SIG-M5 (cell line): ENCODE measurements at places on chromosomes 16 and 17.

DNA sequence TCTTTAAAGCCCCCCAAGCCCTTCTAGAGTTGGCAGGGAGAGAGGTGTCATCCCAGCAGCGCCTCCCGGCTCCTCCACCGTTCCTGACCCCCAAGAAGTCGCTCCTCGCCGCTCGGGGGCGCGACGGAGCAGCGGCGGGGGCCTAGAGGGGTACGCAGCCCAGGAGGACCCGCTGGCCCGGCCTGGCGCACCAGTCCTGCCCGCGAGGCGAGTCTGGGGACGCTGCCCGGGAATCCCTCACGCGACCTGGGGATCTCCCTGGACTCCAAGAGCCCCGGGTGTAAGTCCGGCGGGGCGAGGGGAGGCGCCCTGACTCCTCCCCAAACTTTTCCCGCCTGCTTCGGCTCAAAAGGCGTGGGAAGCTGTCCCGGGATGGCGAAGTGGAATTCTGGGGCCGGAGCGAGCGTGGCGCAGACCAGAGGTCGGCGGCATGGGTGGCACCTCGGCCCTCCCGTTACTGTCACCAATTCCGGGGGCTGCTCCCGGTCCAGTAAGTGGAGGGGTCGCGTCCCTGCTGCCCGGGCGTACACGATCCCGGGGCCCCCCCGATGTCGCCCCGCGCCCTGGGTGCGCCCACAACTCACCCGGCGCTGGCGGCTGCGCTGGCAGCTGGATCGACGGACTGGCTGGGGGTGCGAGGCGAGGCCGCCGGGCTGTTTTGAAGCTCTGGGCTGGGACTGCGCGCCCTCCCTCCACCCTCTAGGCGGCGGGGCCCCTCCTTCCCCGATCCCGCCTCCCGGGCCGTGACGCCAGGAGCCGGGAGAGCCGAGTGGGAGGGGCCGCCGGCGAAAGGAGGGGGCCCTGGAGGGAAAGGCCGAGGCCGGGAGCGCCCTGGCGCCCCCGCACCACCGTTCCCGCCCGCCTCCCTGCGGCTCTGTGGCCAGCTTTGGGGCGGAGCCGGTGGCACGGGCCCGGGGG, at the start of gene EMP2:
EMP2 (minus strand) TSS at position 634 of the 918 bp plus-strand sequence. CDS start 32,981 bp downstream, outside the sequence.
- DNase-seq = no peak

GRCh38 chr17:60330731-60331130, 61.2 kb downstream of the USP32 start:
- no peak for DNase-seq

- no peak for DNase-seq
These were observed 215.3 kb downstream of the C16orf78 start for GRCh38 chr16:49588729-49589384.

DNA sequence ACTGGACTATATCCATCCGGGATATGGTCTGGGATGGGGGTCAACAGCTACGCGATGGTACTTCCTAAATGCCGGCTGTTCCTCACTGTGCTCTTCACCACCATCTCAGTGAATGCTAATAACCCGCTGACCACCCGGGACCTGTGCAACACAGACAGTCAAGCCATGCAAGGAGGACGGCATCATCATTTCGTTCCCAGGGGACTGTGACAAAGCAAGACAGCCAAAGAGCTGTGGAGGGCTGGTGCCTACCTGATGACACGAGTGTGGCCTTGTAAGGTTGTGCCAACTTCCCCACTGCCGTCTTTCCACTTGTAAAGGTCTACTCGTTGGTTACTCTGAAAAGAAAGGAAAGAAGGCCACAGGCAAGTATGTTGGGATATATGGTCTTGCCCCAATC, 33.7 kb downstream of the WDR59 start:
- no peak for DNase-seq

DNA sequence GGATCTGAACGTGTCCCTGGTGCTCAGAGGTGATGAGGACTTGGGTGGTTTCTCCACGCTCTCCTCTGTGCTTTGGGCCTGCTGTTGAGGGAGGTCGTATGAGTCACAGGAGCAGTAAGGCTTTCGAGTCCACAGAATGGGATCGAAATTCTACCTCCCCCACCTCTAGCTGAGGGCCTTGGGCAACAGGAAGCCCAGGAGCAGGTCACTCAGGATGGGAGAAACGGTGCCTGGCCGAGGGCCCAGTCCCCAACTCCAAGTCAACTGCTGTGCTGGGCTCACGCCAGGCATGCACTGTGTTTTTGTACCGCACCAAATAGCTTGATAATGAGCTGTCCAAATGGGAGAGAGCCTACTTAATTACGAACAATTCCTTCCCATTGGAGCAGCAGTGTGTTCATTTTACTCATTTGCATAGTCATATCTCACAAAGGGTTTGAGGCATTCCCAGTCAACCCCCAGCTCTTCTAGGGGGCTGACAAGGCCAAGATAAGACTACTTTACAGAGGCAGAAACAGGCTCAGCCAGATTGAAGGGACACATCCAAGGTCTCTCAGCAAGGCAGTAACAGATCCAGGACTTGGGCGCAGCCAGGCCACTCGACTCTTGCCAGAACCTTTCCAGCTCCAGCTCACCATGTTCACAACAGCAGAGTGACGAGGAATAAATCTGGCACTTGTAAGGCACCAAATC, 53.6 kb downstream of the WNT3 start:
- no peak for DNase-seq

GRCh38 chr17:2981325-2981724, 82.1 kb downstream of the OR1D5 start:
- no peak for DNase-seq

DNA sequence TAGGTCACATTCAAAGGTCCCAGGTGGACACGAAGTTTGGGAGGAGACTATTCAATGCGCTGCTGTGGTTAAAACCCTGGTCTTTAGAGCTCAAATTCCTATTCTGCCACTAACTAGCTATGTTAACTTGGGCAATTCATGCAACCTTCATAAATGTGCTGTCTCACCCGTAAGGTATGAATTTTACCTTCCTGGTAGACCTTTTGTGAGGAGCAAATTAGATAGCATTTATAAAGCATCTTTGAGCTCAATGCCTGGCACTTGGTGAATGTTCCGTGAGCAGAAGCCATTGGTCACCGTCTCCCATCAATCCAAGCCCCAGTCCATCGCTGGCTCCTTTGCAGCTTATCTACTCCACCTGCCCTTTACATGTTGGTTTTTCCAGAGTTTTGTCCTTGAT, 16.6 kb downstream of the CHD9NB start:
- DNase-seq = no peak

DNA sequence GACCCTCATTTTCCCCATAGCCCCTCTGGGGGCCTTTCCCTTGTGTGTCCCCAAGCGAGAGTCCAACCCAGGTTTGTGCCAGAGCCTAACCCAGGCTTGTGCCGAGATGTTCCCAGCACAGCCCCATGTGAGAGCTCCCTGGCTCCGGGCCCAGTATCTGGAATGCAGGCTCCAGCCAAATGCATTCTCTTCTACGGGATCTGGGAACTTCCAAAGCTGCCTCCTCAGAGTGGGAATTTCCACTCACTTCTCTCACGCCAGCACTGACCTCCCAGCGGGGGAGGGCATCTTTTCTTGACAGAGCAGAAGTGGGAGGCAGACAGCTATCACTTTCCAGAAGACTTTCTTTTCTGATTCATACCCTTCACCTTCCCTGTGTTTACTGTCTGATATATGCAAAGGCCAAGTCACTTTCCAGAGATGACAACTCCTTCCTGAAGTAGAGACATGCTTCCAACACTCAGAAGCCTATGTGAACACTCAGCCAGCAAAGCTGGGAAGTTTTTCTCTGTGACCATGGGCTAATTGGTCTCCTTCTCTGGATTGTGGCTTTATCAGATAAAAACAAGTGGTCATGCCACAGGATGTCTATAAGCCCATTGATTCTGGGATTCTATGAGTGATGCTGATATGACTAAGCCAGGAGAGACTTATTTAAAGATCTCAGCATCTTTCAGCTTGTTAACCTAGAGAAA, 2.5 kb upstream of the CCL2 start:
- DNase-seq = no peak

GRCh38 chr17:68349157-68349556, 57.9 kb downstream of the ARSG start:
- DNase-seq = no peak

GRCh38 chr16:79261481-79261940, 339.0 kb downstream of the MAF start:
- no peak for DNase-seq

DNA sequence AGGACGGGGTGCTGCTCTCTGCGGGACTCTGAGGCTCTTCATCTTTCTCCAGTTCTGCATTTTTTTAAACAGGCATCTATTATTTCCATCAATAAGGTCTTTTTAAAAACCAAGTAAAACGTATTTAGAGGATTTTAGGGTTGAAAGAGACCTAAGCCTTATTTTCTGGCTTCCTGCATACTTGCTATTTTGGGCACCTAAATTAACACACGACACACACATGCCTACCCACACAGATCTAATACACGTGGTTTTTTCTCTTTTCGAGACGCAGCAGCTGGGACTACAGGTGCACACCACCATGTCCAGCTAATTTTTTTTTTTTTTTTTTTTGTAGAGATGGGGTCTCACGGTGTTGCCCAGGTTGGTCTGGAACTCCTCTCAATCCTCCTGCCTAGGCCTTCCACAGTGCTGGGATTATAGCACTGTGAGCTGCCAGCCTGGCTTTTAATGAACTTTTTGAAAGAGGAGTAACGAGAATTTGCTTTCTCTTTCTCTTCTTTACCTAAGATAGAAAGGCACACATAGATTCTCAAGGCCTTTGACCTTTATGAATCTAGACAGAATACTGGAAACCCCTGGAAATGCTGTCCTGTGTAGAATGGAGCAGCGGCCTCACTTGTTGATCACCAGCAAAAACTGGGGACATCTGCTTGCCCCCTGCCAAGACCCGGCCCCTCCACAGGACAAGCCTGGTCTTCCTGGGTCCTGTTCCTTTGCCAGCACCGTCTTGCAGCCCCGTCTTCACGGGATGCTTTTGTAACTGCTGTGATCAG, 13.8 kb downstream of the DNAAF8 start:
- no peak for DNase-seq

DNA sequence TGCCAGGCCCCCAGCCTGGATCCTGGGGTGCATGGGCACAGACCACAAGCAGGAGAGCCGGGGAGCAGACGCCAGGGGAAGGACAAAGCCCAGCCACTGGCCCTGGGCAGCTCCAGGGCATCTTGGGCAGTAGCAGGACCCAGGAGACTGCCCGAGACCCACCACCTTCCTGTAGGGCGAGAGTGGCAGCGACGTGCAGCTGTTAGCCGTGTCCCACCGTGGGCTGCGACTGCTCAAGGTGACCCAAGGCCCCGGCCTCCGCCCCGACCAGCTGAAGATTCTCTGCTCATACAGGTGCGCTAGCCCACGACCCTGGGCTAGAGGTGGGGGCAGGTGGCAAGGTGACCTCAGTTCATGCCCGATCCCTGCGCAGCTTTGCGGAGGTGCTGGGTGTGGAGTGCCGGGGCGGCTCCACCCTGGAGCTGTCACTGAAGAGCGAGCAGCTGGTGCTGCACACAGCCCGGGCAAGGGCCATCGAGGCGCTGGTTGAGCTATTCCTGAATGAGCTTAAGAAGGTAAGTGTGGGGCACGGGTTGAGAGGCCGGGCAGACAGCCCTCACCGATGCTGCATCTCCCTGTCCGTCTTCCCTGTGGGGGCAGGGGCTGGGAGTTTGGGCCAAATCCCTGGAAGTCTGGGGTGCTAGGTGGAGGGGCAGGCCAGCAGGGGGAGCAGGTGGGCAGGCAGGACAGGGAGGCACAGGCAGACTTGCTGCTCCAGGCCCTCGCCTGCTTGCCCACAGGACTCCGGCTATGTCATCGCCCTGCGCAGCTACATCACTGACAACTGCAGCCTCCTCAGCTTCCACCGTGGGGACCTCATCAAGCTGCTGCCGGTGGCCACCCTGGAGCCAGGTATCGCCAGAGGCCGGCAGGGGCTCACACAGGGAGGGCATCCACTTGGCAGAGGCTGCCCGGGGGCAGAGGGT, 13.5 kb upstream of the SMIM5 start:
- DNase-seq = no peak

DNA sequence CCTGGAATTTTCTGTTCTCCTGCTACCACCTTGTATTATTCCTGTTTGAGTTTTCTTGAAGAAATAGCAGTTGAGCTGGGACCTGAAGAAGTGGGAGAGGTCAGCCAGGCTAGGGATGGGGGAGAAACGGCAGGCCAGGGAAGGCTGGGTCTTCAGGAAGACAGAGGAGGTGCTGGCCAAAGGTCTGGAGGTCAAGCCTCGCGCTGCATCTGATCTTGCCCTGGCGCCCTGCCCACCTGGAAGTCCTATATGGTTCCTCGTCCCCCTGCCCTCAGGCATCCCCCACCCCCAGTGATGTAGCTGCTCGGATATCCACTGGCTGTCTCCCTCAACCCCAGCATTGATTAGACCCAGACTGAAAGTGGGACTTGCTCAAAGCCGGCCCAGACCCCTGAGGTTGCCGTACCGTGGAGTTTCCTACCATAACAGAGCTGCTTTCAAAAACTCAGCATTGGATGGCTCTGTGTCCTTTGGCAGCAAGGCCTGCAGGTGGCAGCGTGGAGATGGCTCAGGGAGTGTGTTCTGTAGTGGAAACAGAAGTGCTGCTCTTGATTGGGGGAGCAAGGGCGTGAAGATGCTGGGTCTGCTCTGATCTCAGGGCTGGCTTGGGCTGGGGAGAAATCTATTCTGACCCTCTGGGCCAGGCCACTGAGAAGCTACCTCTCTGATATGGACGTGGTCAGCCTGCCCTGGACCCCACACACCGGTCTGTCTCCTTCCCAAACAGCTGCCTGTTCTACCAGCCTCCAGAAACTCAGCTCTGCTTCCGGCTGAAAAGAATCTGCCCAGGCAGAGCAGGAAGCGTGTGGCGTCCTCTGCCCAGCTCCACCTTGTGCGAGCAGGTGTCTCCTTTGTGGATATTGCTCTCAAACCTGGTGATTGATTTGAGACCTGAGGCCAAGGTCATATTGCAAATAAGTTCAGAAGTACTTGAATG, 107.0 kb upstream of the CACNG5 start:
- no peak for DNase-seq

GRCh38 chr17:14211801-14212200, 24.9 kb downstream of the CDRT15 start:
- DNase-seq = no peak

DNA sequence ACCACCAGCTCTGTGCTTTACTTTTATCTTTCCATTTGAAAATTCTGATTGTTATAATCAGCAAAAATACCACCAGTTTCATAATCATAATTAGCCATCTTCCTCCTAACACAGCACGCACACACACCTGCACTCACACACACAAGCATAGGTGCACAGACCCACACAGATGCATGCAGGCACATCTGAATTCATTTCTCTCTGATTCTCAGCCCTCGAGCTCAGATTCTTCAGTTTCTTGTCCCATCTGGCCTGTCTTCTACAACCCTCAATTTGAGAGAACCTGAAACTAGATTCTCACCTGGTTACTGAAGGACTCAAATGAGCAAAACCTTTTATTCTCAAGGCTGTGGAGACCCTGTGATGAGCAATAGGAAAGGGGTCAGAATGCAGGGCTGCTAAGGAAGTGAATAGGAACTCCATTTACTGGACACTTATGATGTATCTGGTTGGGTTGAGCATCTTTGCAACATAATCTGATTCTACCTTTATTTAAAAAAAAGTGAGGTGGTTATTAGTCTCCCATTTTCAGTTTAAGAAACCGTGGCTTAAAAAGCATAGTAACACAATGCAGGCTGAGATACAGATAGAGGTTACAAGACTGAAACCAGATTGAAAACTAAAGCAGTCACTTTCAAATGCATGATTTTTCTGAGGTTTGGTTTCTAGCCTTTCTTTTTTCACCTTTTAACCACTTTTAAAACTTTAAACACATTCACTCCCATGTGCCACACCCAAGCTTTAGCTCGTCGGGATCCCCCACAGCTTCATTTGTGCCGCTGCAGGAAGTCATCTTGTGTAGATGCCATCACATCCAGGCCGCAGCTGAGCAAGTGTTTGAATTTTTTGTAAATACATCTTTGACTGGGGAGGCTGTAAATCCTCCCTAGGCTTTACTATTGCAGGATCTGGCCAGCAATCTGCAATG, 9.4 kb downstream of the KRT33A start:
- no peak for DNase-seq

- no peak for DNase-seq
These were observed 14.3 kb downstream of the ZP2 start for GRCh38 chr16:21197112-21197511.
